A549 treated with CpdA at 1 μM for 4 hours (cell line): ENCODE measurements at places on chromosomes 5 and 9. TPM values are rescaled to one million over a fixed set of nuclear protein-coding genes. Genes with fewer than 3 reads are reported as not detected.

The PRLR gene
- total RNA-seq: 0.08 to 0.15 TPM (median 0.11 TPM) in 4 of 5 replicates, not detected in the other

The SLCO6A1 gene
- not detected in 5 replicates for total RNA-seq

The TSSK1B gene
- total RNA-seq: not detected in 5 replicates

The PCDHGA6 gene
- total RNA-seq: 0.13 to 0.28 TPM (median 0.22 TPM) in 5 replicates

The CTNND2 gene
- not detected in 5 replicates for total RNA-seq

The CDC25C gene
- total RNA-seq: 10.5 to 13.4 TPM (median 12.5 TPM) in 5 replicates

The TLR4 gene
- total RNA-seq: 0.06 to 0.34 TPM (median 0.10 TPM) in 5 replicates

The TLE1 gene
- total RNA-seq: 77.6 to 85.7 TPM (median 80.1 TPM) in 5 replicates

The PCDHGA2 gene
- total RNA-seq: 0.44 to 0.73 TPM (median 0.59 TPM) in 5 replicates

The CAMK4 gene
- total RNA-seq: 0.01 to 0.13 TPM (median 0.09 TPM) in 3 of 5 replicates, not detected in the others

The PCDHB14 gene
- 0.06 to 0.13 TPM (median 0.09 TPM) in 5 replicates for total RNA-seq

The PCDHGB5 gene
- total RNA-seq: 1.9 to 2.8 TPM (median 2.4 TPM) in 5 replicates

The NUP188 gene
- 38.0 to 41.3 TPM (median 39.8 TPM) in 5 replicates for total RNA-seq

The IQGAP2 gene
- total RNA-seq: 1.1 to 1.7 TPM (median 1.3 TPM) in 5 replicates

The SPATA31A3 gene
- total RNA-seq: not detected in 5 replicates

The TMEM267 gene
- total RNA-seq: 17.0 to 21.1 TPM (median 21.0 TPM) in 5 replicates

The PCDHA9 gene
- total RNA-seq: not detected in 5 replicates

The SPINK13 gene
- total RNA-seq: not detected in 5 replicates

The TAF1L gene
- not detected in 5 replicates for total RNA-seq

The MED22 gene
- 23.9 to 31.9 TPM (median 29.7 TPM) in 5 replicates for total RNA-seq

The GRIA1 gene
- total RNA-seq: not detected in 5 replicates

The BTNL9 gene
- 0.64 to 1.5 TPM (median 1.1 TPM) in 5 replicates for total RNA-seq

The ADAMTSL2 gene
- total RNA-seq: not detected in 5 replicates

The CARD6 gene
- 4.2 to 5.5 TPM (median 4.9 TPM) in 5 replicates for total RNA-seq

The PKD2L2 gene
- total RNA-seq: 0.03 to 0.26 TPM (median 0.05 TPM) in 3 of 5 replicates, not detected in the others

The CERCAM gene
- total RNA-seq: 31.8 to 43.4 TPM (median 33.7 TPM) in 5 replicates

The FOXD4L6 gene
- total RNA-seq: 0.06 TPM in 1 of 5 replicates, not detected in the others

The OR1J2 gene
- total RNA-seq: 0.06 to 0.15 TPM in 2 of 5 replicates, not detected in the others

The CDH12 gene
- not detected in 5 replicates for total RNA-seq

The PTGS1 gene
- total RNA-seq: 0.82 to 1.5 TPM (median 1.2 TPM) in 5 replicates

The AK1 gene
- total RNA-seq: 43.4 to 83.0 TPM (median 68.3 TPM) in 5 replicates

The ZNF367 gene
- total RNA-seq: 5.1 to 6.3 TPM (median 5.8 TPM) in 5 replicates

The SLC46A2 gene
- not detected in 5 replicates for total RNA-seq

The FOXD4L4 gene
- 0.08 TPM in 2 of 5 replicates, not detected in the others for total RNA-seq

The IGFBPL1 gene
- total RNA-seq: 2.3 to 3.6 TPM (median 3.1 TPM) in 5 replicates

The PPP1R2B gene
- 0.07 to 0.19 TPM (median 0.10 TPM) in 4 of 5 replicates, not detected in the other for total RNA-seq

The DNAI1 gene
- 0.07 to 0.37 TPM (median 0.09 TPM) in 4 of 5 replicates, not detected in the other for total RNA-seq

The C9orf153 gene
- 0.27 to 0.37 TPM (median 0.27 TPM) in 3 of 5 replicates, not detected in the others for total RNA-seq

The HTR4 gene
- total RNA-seq: not detected in 5 replicates

The TYRP1 gene
- total RNA-seq: 0.03 TPM in 1 of 5 replicates, not detected in the others

The ZNF354B gene
- total RNA-seq: 3.3 to 5.9 TPM (median 4.6 TPM) in 5 replicates

The CDX1 gene
- total RNA-seq: not detected in 5 replicates

The OR1K1 gene
- total RNA-seq: not detected in 5 replicates

The WDR31 gene
- 0.64 to 1.4 TPM (median 1.2 TPM) in 5 replicates for total RNA-seq

The TERT gene
- 2.2 to 3.5 TPM (median 2.9 TPM) in 5 replicates for total RNA-seq

The NDOR1 gene
- total RNA-seq: 15.2 to 19.1 TPM (median 16.4 TPM) in 5 replicates

The PAXX gene
- total RNA-seq: 49.2 to 83.7 TPM (median 73.5 TPM) in 5 replicates

The TMEFF1 gene
- total RNA-seq: 0.23 to 1.5 TPM (median 1.0 TPM) in 5 replicates

The RNF208 gene
- total RNA-seq: 1.1 to 2.4 TPM (median 1.9 TPM) in 5 replicates

The WNT8A gene
- total RNA-seq: not detected in 5 replicates

The LIX1 gene
- total RNA-seq: not detected in 5 replicates
